ENCODE measurements at places on chromosomes 2 and 18.

- H3K36me3 ChIP-seq = no peaks in the 10 kb centered on the region
- H3K4me1 ChIP-seq = no peaks in the 10 kb centered on the region
- no peak for DNase-seq
- H3K27me3 ChIP-seq = no peaks in the 10 kb centered on the region
- H3K27ac ChIP-seq = no peak overlapping the region
Observed at GRCh38 chr2:214066862-214067261, 344.0 kb upstream of the VWC2L start.

- DNase-seq = no peak
- H3K27me3 ChIP-seq = no peaks in the 10 kb centered on the region
- H3K4me1 ChIP-seq = no peaks in the 10 kb centered on the region
- H3K4me3 ChIP-seq = no peak overlapping the region
- no peaks in the 10 kb centered on the region for H3K36me3 ChIP-seq
- no peak overlapping the region for H3K27ac ChIP-seq
Observed at GRCh38 chr2:44680983-44681531, 260.4 kb upstream of the SIX3 start.

GRCh38 chr2:84865181-84865783 is 15.6 kb downstream of the TRABD2A start:
- no peaks in the 10 kb centered on the region for H3K36me3 ChIP-seq
- H3K27ac ChIP-seq = no peak overlapping the region
- peaks cover 1% of the 10 kb centered on the region for H3K4me1 ChIP-seq
- peak; percentile 31 for DNase-seq
- no peaks in the 10 kb centered on the region for H3K27me3 ChIP-seq

DNA sequence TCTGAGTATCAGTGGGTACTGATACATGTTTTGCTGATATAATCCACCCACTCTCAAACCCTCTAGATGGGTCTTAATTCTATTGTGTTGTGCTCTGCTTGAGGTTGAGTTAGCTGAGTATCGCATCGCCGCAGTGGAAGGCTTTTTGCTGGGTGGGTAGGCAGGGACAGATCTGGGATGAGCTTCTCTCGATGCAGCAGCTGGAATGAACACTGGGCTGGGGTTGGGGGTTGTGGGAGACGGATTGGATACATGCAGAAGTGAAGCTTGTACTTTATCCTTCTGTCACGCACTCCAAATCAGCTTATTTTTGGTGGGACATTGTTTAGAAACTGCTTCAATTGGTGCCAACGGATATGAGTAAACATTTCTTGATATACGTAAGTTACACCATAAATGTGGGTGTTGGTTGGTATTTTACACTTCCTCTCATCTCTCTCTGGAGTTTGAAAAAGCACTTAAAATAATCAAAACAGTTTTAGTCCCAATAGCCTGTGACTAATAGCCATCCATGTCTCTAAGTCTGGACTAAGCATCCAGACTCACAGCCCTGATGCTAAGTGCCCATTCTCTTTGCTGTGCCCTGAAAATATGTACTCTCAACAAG is 107.1 kb downstream of the POLE4 start:
- no peaks in the 10 kb centered on the region for H3K4me1 ChIP-seq
- peak; percentile 76 for DNase-seq
- H3K4me3 ChIP-seq = no peak overlapping the region
- H3K36me3 ChIP-seq = no peaks in the 10 kb centered on the region
- no peaks in the 10 kb centered on the region for H3K27me3 ChIP-seq

DNA sequence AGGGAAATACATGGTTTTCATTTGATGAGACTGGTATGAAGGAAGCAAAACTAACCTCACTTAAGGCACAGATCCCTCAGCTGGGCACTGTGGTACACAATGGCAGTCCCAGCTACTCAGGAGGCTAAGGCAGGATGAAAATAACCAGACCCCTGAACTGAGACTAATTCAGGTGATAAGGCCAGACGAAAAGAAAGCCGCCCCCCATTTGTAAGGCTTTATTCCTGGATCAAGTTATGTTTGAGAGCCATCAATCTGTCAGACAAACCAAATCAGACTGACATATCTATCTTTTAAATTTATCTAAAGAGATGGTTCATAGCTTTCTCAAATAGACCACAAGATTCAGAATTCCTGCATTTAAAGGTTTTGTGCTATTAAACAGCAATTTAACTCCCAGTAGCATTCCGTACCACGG is 4.1 kb downstream of the SRSF7 start:
- H3K4me3 ChIP-seq = no peak overlapping the region
- H3K27me3 ChIP-seq = no peaks in the 10 kb centered on the region
- peaks cover 9% of the 10 kb centered on the region for H3K4me1 ChIP-seq
- no peak overlapping the region for H3K27ac ChIP-seq

DNA sequence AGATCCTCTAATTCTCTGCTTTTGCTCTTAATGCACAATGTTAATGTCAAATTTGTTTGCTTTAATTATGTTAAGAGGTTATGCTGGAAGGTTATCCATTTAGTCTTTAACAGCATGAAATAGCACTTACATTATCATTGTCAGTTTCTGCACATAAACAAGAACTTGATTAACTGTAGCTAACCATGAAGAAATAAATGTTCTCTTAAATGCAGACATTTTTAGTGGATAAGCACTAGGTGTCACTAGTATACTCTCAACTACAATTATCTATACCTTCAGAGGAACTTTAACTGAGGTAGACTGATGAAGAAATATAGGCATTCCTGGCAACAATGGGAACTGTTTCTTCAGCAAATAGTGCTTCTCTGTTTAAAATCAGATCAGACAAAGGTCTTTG is 178.8 kb upstream of the CHST9 start:
- DNase-seq = peak; percentile 30
- no peak overlapping the region for H3K27ac ChIP-seq
- no peaks in the 10 kb centered on the region for H3K4me1 ChIP-seq
- H3K36me3 ChIP-seq = no peaks in the 10 kb centered on the region
- H3K4me3 ChIP-seq = no peak overlapping the region

DNA sequence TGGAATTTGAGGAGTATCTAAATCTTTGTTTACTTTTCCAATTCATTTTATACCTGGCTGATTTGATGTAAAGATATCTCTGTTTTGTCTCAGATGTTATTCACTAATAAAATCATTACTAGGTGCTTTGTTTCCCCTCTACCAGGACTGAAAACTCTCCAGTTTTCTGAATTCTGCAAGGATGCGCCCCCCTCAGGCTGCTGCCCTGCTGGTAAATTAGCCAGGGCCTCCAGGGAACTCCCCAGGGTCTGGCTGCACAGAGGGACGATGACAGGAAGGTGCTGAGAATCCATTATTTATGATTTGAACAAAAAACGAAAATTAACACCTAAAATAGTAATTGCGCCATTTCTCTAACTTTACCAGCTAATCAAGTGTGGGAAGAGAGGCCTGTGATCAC is 541.2 kb upstream of the POU3F3 start:
- peaks cover 1% of the 10 kb centered on the region for H3K4me1 ChIP-seq
- no peaks in the 10 kb centered on the region for H3K36me3 ChIP-seq
- DNase-seq = no peak
- no peak overlapping the region for H3K4me3 ChIP-seq
- H3K27me3 ChIP-seq = no peaks in the 10 kb centered on the region

GRCh38 chr2:240528406-240529040 is 29.3 kb downstream of the ANKMY1 start:
- no peak for DNase-seq
- no peak overlapping the region for H3K4me3 ChIP-seq
- no peak overlapping the region for H3K27ac ChIP-seq
- H3K27me3 ChIP-seq = no peaks in the 10 kb centered on the region
- no peaks in the 10 kb centered on the region for H3K4me1 ChIP-seq

DNA sequence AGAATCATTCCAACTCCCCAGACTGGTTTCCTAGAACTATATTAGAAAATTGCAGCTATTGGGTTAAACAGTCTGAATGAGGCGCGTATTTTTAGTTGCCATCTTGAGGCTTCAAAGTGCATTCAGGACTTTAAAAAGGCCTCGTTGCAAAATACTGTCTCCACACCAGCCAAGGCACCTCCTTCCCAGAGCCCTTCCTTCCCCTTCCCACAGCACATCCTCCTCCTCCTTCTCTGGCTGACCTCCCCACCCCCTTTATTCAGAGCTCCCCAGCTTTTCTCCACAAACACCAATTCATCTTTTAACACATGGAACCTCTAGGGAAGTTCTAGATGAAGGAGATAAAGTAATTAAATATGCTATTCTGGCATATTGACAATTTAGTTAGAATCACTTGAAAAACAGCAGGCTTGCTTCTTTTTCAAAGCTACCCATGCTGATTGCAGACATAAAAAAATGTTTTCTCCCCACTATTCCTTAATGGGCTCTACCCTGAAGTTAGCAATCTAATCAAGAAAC is 90.3 kb downstream of the RTP5 start:
- no peaks in the 10 kb centered on the region for H3K4me1 ChIP-seq
- no peaks in the 10 kb centered on the region for H3K36me3 ChIP-seq
- no peak overlapping the region for H3K27ac ChIP-seq

- DNase-seq = no peak
- H3K27me3 ChIP-seq = no peaks in the 10 kb centered on the region
- H3K36me3 ChIP-seq = no peaks in the 10 kb centered on the region
- H3K4me1 ChIP-seq = peaks cover 17% of the 10 kb centered on the region
- H3K27ac ChIP-seq = no peak overlapping the region
- H3K4me3 ChIP-seq = no peak overlapping the region
Observed at GRCh38 chr2:28365158-28365557, 27.5 kb upstream of the FOSL2 start.

- H3K27ac ChIP-seq = no peak overlapping the region
- peak; percentile 62 for DNase-seq
- no peak overlapping the region for H3K4me3 ChIP-seq
Observed at GRCh38 chr2:217077831-217078407, 218.1 kb upstream of the TNP1 start.

DNA sequence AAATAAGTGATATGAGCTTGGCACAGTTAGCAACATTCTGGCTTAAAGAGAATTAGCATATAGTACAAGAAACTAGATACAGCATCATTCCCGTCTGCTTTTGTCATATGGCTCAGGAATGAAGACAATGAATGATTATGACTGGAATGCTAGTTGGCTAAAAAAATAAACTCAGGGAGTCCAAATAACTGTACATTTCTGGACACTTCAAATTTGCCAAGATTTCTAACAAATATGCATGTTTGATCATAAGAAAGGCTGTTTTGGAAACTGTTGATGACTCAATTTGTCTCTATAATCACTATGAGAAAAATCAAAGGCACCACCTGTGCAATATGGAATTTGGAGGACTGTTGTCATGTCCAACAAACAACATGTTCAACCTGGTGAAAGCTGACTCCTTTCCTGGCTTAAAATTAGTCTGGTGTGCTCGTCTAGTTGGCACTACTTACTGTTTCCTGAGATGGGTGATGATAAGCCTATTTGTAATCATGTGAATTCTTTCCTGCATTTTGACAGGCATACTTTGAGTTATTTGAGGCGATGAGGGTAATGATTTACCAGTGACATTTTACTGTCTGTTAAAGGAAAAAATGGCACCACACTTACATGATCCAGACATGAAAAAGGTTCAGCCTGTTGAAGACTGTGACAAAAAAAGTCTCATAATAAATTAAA is 133.9 kb upstream of the CDH20 start:
- no peaks in the 10 kb centered on the region for H3K4me1 ChIP-seq
- peak overlapping the region; percentile 17 for H3K27ac ChIP-seq
- no peak overlapping the region for H3K4me3 ChIP-seq
- no peak for DNase-seq
- no peaks in the 10 kb centered on the region for H3K27me3 ChIP-seq

DNA sequence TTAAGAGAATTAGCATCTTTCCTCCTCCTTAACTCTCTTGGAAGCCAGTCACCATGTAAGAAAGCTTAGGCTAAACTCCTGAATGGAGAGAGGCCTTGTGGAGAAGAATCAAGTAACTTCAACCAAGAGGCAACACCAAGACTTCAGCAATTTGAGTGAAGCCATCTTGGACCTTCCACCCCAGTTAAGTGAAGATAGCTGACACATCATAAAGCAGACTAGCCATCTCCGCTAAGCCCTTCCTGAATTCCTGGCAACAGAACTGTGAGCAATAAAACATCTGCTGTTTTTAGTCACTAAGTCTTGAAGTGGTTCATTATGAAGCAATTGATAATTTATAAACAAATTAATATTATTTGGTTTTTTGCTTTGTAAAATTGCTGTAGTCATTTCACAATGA is 1.5 kb upstream of the ZNF397 start:
- no peak overlapping the region for H3K27ac ChIP-seq
- H3K36me3 ChIP-seq = peaks cover 22% of the 10 kb centered on the region
- no peak overlapping the region for H3K4me3 ChIP-seq
- peak; percentile 14 for DNase-seq

- no peak overlapping the region for H3K4me3 ChIP-seq
- peaks cover 8% of the 10 kb centered on the region for H3K27me3 ChIP-seq
- H3K4me1 ChIP-seq = no peaks in the 10 kb centered on the region
- no peak for DNase-seq
Observed at GRCh38 chr2:29317077-29317517, 201.9 kb downstream of the CLIP4 start.

DNA sequence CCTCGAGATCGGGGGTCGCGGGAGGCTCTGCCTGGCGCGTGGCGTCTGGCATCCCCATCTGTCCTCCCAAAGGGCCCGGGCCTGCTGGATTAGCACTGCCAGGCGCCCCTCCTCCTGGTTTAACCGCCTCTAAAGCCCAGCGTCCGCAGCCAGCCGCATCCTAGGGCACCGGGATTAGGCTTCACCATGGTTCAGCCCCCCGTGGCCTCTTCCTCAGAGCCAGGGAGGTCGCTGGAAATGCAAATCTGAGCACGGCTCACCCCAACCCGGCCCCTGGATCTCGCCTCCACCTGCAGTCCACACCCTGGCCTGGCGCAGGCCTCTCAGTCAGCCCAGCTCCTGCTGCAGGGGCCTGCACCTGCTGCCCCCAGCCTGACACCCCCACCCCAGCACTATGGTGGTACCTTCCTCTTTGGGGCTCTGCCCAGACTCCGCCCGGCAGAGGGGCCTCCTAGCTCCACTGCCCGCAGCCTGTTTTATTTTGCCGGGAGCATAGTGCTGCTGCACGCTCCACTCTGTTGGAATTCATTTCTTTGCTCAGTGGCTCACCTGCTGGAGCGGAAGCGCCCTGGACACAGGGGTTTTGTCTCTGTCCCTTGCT is 13.2 kb downstream of the PRELID3A start:
- peaks cover 10% of the 10 kb centered on the region for H3K4me1 ChIP-seq
- H3K27me3 ChIP-seq = no peaks in the 10 kb centered on the region
- peak overlapping the region; percentile 37 for H3K4me3 ChIP-seq

- no peak for DNase-seq
- no peaks in the 10 kb centered on the region for H3K36me3 ChIP-seq
- H3K4me1 ChIP-seq = no peaks in the 10 kb centered on the region
Observed at GRCh38 chr2:217415316-217415715, 555.5 kb upstream of the TNP1 start.

- no peaks in the 10 kb centered on the region for H3K36me3 ChIP-seq
- H3K27me3 ChIP-seq = peaks cover 51% of the 10 kb centered on the region
- H3K4me3 ChIP-seq = no peak overlapping the region
- no peaks in the 10 kb centered on the region for H3K4me1 ChIP-seq
- DNase-seq = peak; percentile 67
Observed at GRCh38 chr2:131413148-131413747, 49.3 kb upstream of the RAB6D start.

Measured in mesenchymal stem cell (in vitro differentiated cells and primary cell).